EL (cell line): ENCODE measurements at places on chromosomes 2 and 18.

- no peak for DNase-seq
These were observed 120.4 kb downstream of the L3MBTL4 start for GRCh38 chr18:6294148-6294784.

- peak; percentile 30 for DNase-seq
These were observed 3.0 kb downstream of the FEV start for GRCh38 chr2:218981881-218982585.

GRCh38 chr18:8661754-8662559 is 43.4 kb upstream of the MTCL1 start:
- no peak for DNase-seq

DNA sequence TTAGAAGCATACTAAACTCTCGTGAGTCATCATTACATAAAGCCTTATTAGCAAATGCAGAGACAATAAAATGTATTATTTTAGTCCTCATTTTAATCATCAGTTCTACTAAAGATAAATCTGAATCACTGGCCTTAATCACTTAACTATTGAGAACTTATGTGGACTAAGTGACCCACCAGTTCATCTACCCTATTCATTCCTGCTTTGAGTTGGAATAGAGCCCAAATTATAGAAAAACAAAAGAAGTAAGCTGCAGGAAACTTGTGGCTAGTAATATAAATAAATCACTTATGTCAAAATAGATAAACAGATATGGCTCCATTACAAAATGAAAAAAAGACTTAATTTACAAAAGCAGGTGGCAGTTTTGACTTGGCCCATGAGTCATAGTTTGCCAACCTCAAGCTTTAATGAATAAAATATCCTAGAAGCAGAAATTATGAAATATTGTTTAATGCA is 851.8 kb upstream of the CRIM1 start:
- DNase-seq: peak; percentile 69

DNA sequence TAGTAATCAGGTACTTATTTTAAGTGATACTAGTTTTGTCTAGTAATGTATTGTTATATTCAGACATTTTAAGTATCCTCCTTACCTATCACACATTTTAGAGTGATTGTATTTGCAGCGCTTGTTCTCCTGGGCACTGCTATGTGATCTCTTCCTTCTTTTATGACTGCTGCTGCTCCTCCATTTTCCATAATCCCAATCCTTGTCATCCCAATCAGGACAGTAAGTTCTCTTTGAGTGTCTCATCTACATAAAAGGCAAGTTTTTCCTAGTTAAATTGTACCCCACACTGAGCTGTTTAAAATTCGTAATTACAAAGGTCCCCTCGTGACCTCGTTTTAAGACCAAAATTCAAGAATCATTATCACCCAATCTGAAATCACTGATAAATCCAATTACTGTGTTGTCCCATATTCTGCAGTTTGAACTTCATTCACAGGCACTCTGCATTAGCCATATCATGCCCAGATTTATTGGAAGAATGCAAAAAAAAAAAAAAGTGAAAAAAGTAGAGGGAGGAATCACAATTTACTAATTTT is 2.8 kb downstream of the CLK1 start:
- DNase-seq: no peak

GRCh38 chr2:74863802-74864248 is 29.9 kb downstream of the HK2 start:
- DNase-seq: no peak

GRCh38 chr18:11518788-11519685 is 90.4 kb upstream of the SLC35G4 start:
- peak; percentile 54 for DNase-seq

DNA sequence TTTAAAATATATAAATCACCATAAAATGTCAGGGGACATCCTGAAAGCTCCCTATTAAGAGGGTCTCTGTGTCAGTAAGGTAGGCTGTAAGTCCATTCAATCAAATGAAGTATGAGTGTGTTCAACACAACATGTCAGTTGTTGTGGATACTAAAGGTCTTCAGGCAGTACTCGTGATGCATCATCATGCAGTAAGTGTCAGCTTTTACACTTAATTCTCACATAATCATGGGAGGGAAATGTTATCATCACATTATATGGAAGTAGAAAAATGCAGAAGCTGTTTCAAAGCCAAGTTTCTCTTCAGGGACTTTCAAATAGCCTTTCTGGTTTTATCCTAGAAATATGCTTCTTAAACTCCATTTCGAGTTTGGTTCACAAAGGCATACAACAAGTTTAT is 477.1 kb upstream of the ID2 start:
- DNase-seq: no peak

DNA sequence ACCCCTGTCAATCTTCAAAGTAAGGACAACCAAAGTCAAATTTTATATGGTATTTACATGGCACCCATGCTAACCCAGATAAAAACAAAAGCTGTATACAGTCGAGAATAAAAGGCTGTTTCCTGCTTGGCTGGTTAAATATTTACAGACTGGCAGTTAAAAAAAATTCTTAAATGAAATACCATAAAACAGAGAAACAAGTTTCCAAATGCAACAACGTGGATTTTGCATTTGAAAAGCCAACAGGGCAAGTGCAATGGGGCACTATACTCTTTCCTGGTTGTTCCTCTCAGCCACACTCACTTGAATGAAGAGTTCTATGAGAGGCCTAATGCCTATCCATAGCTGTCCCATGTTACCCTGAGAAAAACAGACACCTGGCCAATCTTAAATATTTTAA is 6.1 kb upstream of the NR4A2 start:
- DNase-seq: no peak

DNA sequence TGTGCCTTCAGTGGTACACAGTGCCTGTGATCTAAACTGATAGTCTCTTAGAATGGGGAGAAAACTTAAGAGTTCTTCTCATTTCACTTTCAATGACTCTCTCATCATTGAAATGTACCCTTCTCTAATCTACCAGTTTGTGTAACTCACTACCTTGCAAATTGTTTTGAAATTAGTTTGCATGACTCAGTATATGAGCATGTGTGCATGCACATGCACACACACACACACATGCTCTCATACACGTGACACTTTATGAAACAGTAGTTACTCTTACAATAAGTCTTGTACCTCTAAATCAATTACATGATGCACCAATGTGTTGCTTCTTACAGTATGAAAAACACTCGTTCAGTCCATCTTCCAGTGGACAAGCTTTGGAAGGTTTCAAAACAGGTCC is 10.6 kb downstream of the LYPD6B start:
- DNase-seq: peak; percentile 73

DNA sequence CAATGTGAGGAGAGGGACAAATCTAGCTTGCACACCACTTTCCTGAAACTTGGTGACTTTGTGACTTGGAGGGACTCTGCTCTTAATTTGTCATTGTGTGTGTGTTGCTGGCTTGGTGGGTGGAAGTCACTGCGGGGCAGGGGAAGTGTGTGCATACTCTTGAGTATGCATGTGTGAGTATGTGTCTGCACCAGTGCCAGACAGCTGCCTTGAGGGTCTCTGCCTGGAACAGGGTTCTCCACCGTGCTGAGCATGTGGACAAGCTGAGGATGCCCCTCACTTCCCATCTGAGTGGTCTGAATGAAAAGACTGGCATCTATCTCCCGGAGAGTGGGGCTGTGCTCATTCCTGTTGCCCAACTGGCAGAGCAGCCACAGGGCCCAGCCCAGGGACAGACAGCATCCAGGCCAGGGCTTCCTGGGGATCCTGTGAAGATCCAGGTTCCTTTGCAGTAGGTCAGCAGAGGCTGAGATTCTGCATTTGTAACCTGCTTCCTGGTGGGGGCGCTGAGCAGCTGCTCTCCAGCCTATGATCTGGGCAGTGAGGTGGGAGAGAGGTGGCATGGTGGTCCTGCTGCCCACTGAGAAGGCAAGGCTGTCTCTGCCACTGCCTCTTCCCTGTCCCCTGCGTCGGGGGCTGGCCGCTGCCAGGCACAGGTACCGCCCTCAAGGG is 138.9 kb upstream of the HAAO start:
- no peak for DNase-seq
